ENCODE measurements at places on chromosomes 4 and X.

DNA sequence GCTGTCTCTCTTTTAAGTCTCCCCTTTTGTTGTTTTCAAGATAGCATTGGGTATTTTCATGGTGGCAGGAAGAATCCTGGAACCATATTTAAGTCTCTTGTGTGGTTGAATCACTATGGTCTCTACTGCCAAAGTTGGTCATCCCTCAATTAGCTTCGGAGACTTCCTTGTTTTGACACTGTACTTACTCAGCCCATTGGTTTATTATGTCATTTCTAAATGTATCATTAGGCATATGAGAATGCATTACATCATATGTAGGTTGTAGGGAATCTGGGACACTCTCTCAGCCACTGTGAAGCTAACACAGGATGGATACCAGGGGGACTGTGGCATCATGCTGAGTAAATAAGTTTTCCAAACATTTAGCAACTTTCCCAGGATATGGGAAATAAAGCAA is 211.8 kb downstream of the DTHD1 start:
- no peak for DNase-seq

DNA sequence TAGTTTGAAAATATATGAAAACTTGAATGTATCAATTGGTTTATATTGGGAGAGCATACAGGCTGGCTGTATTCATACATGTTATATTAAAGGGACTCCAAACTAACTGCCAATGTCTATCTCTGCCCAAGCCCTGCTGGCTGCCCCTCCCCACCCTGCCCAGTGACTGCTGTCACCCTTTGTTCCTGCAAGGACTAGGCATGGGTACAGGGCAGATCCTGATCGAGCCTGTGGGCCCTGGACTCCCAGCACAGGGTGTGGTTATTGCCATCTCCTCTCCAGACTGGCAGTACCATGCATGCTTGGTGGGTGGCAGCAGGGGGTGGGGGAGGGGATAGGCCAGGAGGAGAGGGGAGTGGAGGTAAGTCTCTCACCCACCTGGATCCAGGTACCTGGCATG is 167.5 kb upstream of the RASGEF1B start:
- DNase-seq = no peak

DNA sequence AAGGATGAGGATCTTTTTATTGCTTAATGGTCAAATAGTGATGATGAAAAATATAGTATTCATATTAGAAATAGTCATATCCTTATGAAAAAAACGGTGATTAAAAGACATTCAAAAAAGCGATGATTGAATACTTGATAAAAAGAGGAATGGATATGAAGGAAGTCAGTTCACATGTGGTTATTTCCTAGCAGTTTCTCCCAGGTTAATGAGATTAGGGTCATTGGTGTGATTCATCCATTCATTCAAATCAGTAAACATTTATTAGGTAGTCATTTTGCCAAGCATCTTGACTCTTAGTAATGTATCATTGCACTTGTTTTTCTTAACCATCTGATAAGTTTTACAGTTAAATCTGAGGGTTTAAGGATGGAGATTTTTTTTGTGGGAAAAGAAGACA is 294.1 kb downstream of the ARHGAP24 start:
- DNase-seq = no peak

DNA sequence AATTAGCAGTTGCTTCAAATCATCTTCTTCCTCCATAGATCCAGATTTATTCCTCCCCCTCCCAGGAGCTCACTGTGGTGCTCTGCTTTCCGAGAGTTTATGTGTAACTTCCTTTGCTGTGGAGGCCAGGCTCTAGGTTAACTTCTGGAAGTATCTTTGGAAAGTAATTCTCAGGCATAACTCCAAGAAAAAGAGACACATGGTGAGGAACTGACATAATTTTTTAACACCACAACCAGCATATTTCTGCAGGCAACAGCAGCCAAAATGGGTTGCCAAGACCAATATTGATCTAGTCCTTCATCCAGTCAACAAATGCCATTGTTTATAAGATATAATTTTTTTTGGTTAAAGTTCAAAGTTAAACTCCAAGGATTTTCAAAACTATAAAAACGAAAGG is 114.5 kb upstream of the RBPJ start:
- DNase-seq = no peak
